Brain pericyte (primary cell): ENCODE measurements at places on chromosomes 12 and 14.

DNA sequence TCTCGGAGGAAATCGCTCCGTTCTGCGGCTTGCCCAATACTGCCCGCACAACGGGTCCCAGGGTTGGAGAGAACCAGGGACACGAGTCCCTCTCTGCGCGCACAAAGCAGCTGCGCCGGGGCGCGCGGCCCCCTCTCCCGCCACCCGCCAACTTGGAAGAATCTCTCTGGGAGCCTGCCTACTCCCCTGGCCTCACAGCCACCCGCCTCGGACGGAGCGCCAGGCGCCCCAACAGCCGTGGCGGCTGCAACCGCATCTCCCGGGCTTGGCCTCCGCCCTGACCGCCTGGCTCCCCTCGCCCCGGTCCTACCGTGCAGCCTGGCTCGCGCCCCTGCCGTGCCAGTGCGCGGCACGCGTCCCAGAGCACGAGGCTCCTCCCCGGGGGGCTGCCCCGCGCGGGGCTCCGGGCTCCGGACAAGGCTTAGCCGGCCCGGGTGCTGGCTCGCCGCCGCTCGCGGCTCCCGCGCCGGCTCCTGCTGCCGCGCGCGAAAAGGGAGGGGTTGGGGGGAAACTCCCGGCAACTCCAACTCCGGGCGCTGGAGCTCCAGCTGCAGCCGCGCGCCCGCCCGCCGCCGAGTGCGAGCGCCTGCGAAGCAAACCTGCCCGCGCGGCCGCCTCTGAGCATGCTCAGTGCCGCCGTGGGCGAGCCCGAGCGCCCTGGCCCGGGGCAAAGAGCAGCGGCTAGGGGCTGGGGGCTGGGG lies at the start of gene STXBP6:
Gene STXBP6, minus strand, starts transcription at position 580 of the 701 bp plus-strand sequence. CDS start 75,329 bp downstream, outside the sequence.
- no peak for DNase-seq

GRCh38 chr14:78251308-78251707 lies 81.1 kb downstream of the NRXN3 start:
- no peak for DNase-seq

GRCh38 chr12:39574785-39575497 lies 44.7 kb downstream of the ABCD2 start:
- DNase-seq, result no peak

- no peak for DNase-seq
Observed at GRCh38 chr14:74705613-74706500, 7.0 kb downstream of the AREL1 start.

DNA sequence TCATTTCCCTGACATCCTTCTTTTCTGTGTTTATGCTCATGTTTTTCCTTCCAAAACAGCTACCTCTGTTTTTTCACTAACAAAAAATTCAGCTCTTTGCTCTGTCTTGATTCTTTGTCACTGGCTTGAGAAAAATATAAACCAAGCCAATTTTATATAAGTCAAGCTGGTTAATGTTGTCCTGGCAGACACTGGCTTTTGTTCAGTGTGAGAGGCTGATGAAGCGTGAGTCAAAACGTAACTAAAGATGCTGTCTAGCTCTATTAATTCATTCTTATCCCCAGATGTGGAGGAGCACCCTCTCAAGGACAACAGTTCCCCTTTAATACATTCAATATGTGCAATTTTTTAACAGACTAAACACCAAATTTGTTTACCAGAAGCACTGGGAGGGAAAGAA lies 15.8 kb downstream of the TSPAN8 start:
- DNase-seq, result no peak
